RPMI8226 (cell line): ENCODE measurements at places on chromosomes 3 and 15.

- no peak for DNase-seq
Observed at GRCh38 chr3:42711491-42712343, 9.1 kb upstream of the HHATL start.

DNA sequence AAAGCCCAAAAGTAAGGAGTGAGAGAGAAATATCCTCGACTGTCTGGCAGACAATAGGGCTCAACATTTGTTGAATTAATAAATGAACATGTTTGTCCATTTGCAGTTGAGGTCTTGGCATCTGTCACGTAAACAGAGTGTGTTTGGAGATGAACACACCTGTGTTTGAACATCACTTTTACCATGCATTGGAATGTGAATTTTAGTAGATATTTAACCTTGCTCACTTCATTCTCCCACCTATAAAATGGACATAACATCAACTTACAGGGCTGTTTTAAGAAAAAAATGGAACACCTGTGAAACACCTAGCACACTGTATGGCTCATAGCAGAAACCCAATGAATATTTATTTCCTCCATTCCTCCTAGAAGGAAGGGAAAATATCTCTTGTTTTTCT lies 204.8 kb downstream of the KCNMB2 start:
- DNase-seq, result no peak

GRCh38 chr15:77009176-77009575 lies 14.2 kb downstream of the PSTPIP1 start:
- DNase-seq, result no peak

- no peak for DNase-seq
Observed at GRCh38 chr3:32973982-32974381, 22.5 kb downstream of the CCR4 start.

DNA sequence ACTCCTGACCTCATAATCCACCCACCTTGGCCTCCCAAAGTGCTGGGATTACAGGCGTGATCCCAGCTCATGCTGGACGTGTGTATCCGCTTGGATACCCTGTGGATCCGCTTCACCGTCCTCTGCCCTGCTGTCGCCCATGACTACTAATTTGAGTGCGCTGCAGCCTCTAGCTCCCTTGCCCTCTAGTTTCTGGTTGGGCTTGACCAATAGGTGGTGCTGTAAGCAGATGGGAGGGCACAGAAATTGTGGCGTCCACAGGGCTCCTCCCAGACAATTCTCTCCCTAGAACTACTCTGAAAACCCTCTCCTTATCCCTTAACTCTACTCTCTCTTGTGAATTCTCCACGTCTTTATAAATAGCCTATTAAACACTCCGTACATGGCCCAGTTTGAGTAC lies 36.2 kb downstream of the ZPLD1 start:
- DNase-seq, result peak; percentile 6

DNA sequence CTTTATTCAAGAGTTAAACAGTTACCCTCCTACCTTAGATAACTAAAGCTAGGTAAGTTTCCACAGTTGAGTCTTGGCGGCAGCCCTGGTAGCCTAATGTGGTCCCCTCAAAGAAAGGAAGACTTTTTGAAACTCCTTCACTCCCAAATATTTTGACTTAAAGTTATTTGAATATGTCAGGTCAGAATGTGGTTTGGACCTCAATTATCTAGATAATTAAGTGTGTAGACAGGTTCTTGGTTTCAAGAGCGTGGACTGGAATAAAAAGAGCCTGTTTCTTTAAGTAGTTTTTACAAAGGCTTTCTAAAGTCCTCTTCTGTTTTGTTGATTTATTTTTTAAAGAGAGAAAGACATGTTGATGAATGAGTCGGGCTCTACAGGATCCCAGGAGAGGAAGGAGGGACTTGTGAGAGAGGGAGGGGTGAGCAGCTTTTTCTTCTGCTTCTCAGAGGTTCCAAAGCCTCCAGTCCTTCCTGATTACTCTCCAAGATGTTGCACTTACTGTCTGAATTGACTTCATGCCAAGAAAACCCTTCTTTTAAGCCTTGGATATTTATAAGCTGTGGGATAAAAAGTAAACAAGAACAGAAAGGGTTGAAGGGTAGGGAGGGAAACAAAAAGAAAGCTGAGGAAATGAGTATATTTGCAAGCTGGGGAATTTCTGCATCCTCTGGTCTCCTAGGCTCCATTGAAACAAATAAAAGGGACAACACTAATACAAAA lies 457.4 kb downstream of the IGSF11 start:
- no peak for DNase-seq

- DNase-seq, result no peak
Observed at GRCh38 chr3:172635588-172635987, 75.3 kb downstream of the NCEH1 start.

DNA sequence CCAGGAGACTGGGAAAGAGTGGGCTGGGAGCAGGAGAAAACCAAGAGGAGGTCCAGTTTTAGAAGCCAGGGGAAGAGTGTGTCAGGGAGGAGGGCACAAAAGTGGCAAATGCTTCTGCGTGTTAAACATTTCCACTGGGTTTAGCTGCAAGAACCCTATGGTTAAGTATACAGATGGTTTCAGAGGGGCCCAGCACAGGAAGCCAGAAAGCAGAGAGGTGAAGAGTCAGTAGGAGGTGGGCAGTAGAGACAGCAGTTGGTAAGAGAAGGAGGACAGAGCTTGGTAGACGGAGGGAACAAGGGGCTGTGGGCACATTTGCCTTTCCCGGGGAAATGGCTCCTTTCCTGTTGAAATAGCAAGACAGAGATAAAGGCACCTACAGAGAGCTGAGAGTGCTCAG lies 133.8 kb downstream of the EPHB1 start:
- DNase-seq, result no peak

- no peak for DNase-seq
Observed at GRCh38 chr15:98551936-98552562, 96.3 kb upstream of the IGF1R start.
